NCI-H187 treated with DMSO at 0.1 percent for 48 hours (cell line): ENCODE measurements at places on chromosomes 5 and 9.
A peak's percentile ranks its signal among the peaks of the same experiment; 100 is the strongest.

GRCh38 chr9:6040077-6040476, 24.7 kb upstream of the RANBP6 start:
- no peak for DNase-seq

GRCh38 chr5:137075163-137075970, 423.8 kb downstream of the SPOCK1 start:
- peak; percentile 78 for DNase-seq

DNA sequence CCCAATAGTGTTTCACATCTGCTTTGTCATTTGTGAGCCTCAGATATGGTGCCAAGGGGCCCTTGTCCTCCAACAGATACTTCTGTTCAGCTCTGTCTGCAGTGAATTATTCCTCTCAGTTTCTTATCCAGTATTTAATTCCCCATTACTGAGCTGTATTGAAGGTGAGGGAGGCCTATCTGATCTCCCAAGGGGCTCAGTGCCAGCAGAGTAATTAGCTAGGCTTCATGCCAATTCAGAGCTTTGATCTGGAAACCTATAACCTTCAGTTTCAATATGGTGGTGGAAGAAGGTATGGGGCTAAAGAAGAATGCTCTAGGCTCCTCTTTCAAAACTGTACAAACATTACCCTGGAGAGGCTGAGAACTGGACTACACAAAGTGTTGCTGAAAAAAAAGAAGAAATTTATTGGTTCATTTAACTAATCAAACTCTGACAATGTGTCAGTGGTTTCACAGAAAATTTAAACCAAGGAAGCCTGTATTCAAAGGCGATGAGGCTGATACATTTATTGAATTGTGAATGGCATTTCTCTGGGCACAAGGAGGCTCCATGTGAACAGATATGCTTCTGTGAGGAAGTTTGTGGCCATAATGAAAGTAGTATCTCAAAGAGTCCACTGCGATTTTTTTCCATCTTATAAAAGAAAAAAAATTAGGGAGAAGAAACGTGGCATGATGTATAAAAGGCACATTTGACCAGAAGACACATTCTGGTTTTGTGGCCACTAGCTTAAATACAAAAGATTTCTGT, 397.8 kb downstream of the TLE4 start:
- DNase-seq, result no peak

DNA sequence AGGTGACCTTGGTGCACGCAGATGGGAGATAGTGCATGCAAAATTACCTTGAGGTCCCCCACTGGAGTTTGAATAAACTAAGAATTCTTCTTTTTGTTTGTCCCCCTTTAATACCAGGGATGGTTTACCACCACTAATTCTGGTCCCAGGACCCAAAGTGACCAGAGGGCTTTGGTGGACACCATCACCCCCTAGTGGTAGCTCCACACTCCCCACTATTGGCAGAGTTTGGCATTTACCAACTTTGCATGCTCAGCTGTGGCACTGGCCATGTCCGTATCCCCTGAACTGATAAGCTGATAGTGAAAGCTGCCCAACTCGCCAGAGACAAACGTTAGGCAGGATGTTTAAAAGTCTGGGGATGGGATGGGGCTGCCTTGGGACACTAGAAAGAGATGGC, 3.3 kb downstream of the ASTN2 start:
- DNase-seq, result no peak

- DNase-seq, result no peak
These were observed 69.3 kb downstream of the NTNG2 start for GRCh38 chr9:132231019-132231701.

- DNase-seq, result no peak
These were observed 481.6 kb downstream of the SPATA31A7 start for GRCh38 chr9:61671276-61671973.

GRCh38 chr5:170137694-170138214, 32.1 kb downstream of the FOXI1 start:
- no peak for DNase-seq

DNA sequence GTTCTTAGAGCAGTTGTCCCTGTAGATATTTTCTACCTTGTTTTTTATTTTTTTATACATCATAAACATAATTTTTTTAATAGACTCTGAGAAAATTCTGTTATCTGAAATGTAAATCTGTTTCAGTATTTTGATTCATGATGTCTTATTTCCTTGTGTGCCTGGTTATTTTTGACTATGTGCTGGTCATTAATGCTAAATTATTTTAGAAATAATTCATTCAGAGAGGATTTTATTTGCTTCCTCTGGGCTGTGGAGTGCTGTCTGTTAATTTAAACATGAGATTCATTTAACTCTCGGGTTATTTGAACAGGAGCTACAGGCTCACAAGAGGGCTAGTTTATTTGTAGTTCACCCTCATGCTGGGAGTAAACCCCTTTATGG, 124.3 kb upstream of the PITX1 start:
- DNase-seq, result no peak

DNA sequence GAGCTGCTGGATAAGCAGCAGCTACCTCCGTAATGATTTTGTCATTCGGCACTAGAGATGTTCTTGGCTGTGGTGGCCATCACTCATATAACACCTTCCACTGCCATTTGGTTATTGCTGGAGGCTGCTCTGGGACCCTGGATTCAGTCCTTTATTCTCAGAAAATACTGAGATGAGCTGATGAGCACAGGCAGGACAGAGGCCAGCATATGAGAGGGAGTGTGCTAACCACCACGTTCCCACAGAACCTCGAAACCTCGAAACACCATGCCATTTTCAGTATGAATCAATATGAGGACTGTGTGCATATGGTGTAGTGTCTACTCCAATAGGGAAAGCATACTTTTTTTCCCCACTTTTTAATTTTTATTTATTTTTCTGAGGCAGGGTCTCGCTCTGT, 56.6 kb downstream of the ADAM19 start:
- no peak for DNase-seq

DNA sequence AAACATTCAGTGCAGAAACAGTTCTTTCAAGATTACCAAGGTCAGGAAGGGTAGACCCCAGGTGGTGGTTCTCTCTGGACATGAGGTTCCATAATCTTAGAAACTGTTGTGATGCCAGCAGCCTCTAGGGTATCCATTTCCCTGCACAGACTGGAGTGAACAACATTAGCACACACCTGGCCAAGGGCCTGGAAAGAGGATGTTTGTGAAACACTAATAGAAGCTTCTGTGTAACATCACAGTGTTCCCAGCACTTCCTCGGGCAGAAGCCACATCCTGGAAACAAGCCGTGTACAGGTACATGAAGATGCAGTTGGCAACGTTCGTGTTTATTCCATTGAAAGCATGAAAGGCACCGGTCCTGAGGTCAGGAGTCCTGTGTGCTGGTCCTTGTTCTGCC, 598.2 kb upstream of the KLF4 start:
- no peak for DNase-seq

GRCh38 chr5:67100301-67100700, 96.3 kb downstream of the CD180 start:
- no peak for DNase-seq

DNA sequence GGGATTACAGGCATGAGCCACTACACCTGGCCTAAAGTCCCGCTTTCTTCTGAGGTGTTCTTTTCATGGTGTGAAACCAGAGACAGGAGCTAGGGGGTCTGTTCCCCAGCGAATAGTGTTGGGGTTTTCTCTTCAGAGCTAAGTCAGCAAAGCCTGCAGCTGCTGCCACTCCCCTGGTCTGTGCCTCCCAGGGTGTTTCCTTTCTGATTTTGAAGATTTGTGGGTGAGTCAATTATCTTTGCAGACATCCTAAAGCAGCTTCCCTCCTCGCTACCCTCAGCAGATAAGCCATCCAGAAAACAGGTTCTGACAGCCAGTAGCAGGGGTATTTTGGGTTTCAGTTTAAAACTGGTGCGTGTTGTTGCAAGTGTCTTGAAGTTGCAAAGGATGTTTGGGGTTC, 72.0 kb upstream of the IQGAP2 start:
- DNase-seq, result no peak

DNA sequence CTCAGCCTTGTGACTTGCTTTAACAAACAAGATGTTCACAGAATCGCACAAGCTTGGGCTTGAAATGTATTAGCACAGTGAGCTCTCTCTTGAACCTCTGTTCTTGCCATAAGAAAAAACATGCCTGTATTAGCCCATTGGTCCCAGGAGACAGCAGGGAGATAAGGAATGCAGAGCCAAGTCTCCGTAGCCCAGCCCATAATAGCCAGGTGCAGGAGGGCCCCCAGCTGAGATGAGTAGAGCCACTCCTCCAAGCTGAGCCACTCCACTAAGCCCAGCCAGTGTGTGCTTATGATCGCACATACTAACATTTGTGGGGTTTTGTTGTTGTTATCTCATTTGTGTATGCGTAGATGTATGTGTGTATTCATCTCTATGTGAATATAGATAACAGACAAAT, 21.6 kb upstream of the SVEP1 start:
- no peak for DNase-seq

GRCh38 chr9:68725070-68725469, 20.0 kb downstream of the PIP5K1B start:
- no peak for DNase-seq

DNA sequence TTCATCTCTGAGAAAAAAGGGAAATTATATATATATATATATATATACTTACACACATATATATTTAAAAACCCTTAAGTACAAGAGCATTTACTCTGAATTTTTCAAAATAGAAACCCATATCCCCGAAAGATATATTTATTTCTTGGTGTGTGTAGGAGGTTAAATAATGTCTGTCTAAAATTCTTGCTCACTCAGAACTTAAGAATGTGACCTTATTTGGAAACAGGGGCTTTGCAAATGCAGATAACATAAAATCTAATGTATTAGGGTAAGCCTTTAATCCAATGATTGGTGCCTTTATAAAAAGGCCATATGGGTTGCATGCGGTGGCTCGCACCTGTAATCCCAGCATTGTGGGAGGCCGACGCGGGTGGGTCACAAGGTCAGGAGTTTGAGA, 517.3 kb upstream of the TLE4 start:
- DNase-seq, result no peak

GRCh38 chr5:35309365-35310130, 79.3 kb upstream of the PRLR start:
- no peak for DNase-seq

DNA sequence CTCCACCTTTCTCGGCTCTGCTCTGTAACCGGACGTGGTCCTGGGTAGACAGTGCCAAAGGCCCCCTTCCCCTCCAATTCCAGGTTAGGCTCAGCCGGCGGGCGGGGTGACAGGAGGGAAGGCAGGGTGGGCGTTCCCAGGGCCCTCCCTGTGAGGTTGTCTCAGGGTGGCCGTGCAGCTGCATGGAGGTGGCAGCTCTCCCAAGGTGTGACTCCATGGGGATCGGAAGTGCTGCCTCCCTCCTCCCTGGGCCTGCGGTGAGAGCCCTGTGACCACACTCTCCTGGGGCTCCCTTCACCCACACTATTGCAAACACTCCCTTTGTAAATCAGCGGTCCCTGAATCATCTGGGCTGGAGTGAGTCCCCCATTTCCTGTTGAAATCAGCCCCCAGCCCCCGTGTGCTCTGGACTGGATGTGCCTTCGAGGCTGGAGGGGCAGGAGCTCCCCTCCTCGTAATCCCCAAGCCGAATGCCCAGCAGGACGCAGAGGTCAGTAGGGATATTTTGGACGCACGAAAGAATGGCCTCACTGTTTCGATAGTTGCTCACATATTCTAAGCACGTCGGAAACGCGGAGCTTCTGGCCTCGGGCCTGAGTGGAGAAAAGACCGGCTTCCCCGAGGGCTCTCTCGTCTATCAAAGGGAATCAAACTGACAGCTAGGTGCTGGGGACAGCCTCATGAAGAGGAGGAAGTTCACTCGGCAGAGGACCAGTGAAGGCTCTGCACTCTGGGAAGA, 107.6 kb upstream of the COL5A1 start:
- no peak for DNase-seq

- DNase-seq, result no peak
These were observed 99.5 kb upstream of the FBXL17 start for GRCh38 chr5:108481355-108481931.

- no peak for DNase-seq
These were observed 14.3 kb downstream of the FBXO38 start for GRCh38 chr5:148397968-148398595.

- no peak for DNase-seq
These were observed 44.0 kb downstream of the FANCC start for GRCh38 chr9:95273369-95274022.

- DNase-seq, result no peak
These were observed 52.1 kb downstream of the IL31RA start for GRCh38 chr5:55903121-55903701.

DNA sequence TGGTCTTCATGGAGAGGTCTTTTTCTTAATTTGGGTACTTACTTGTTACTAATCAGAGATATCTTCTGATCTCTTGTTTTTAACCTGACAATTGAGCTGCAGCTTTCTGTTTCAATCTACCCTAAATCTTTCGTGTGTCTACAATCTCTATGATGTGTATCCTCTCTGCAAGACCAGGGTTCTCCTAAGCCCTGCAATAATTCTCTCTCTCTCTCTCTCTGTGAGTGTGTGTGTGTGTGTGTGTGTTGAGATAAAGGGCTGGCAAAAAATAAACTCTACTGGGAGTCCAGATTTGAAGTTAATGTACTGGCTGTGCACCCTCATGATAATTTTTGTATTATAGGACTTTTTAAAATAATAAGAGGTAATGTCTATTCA, 57.8 kb upstream of the FBXL7 start:
- no peak for DNase-seq

- no peak for DNase-seq
These were observed 78.3 kb downstream of the PLK2 start for GRCh38 chr5:58381566-58381965.

DNA sequence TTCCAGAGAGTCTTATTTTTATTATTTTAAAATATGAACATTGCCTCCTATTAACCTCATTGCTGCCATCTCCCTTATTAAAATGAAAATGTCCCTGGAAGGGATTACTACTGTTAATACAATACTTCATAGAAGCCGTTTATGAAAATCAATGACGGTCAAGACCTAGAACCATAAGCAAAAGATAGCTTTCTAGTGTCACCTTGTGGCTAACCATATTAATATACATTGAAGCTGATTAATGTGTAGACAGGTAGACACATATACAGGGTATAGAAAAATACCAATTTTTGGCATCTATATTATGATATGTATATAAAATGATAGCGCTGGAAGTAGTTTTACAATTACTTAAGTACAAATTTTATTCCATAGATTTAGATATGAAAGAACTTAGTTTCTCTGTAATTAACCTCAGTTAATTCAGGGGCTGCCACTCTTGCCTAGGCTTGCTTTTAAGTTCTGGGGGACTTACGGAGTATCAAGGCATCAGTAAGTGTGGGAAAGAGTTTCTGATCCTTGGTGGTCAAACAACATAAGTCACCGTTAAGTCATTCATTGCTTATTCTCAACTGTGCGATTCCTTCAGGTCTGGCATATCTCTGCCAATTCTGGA, 2.5 kb upstream of the YTHDC2 start:
- DNase-seq, result no peak

GRCh38 chr5:10384483-10384882, 31.0 kb downstream of the MARCHF6 start:
- DNase-seq, result no peak

GRCh38 chr5:122311961-122312590, at the start of gene SNCAIP:
Gene SNCAIP (plus strand): TSS chr5:122312237. CDS start chr5:122391135, 78,898 bp downstream.
- no peak for DNase-seq

GRCh38 chr5:139341187-139341688, 416 bp upstream of the PAIP2 start:
- no peak for DNase-seq

DNA sequence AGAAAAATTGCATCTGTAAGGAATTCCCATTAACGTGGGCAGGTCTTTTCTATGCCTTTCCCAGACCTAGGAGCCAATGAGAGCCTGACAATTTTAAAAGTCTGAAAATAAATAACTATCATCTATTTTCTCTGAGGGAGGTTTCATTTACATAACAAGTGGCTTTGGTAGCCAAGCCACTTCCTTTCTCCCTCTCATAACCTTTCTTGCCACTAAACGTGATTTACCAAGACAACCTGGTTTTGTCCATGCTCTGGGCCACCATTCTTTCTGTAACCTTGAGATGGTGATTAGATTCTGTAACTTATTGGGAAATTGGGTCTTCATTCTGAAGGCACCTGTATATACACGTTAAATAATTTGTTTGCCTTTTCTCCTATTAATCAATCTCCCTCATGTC, 1046.9 kb downstream of the CDH12 start:
- no peak for DNase-seq
